Thoracic aorta (tissue), 2 donors: ENCODE measurements at places on chromosomes 2 and 18. TPM values are rescaled to one million over a fixed set of nuclear protein-coding genes. Genes with fewer than 3 reads are reported as not detected.

DNA sequence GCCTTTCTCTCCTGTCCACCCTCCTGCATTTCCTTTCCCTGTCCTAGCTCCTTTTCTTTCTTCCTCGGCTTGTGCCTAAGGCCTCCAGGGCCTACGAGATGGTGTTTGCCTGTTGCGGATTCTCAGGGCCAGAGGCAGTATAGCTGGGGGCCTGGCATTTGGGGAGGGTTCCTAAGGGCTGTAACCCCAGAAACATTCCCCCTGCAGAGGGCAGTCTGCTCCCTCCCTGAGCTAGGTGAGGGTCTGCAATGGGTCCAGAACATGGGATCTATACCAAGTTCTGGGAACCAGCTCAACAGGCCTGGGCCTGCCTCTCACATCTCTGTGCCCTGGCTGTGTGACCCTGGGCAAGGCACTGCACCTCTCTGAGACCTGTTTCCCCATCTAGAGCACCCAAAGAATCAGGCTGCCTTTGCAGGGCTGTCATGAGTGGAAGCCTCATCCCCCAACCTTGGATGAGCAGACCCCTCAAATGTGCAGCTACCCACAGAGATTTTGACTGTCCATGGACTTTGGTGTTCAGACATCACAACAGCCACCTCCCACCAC, 97.5 kb downstream of the GLI2 start:
- peaks cover 8% of the 10 kb centered on the region for H3K4me1 ChIP-seq
- H3K36me3 ChIP-seq, result no peaks in the 10 kb centered on the region
- DNase-seq, result no peak
- H3K4me3 ChIP-seq, result no peak overlapping the region
- H3K27me3 ChIP-seq, result no peaks in the 10 kb centered on the region

GRCh38 chr2:148167855-148168254, 147.0 kb downstream of the MBD5 start:
- H3K27ac ChIP-seq, result no peak overlapping the region
- no peaks in the 10 kb centered on the region for H3K27me3 ChIP-seq
- H3K4me3 ChIP-seq, result no peak overlapping the region
- no peaks in the 10 kb centered on the region for H3K36me3 ChIP-seq

DNA sequence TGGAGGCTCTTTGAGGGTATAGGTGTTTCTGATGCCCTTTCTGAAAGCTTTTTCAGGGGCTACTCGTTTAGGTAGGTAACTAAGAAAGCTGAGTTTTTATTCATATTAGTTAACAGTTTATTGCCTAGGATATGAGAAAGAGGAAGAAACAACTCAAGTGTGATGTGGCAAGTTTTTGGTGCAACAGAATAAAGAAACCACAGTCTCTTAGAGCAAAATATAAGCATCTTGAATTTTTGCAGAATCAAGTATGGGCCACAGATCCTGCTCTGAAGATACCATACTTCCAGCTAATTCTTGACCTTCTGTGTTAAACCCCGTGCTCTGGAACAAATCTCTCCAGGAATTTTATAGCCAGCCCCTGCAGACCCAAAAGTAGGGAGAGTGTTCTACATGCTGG, 147.7 kb upstream of the SLC1A4 start:
- no peaks in the 10 kb centered on the region for H3K27me3 ChIP-seq
- no peak overlapping the region for H3K27ac ChIP-seq
- H3K36me3 ChIP-seq, result no peaks in the 10 kb centered on the region
- H3K4me1 ChIP-seq, result peaks cover 17% of the 10 kb centered on the region
- H3K4me3 ChIP-seq, result no peak overlapping the region

- no peak overlapping the region for H3K4me3 ChIP-seq
- no peaks in the 10 kb centered on the region for H3K4me1 ChIP-seq
- no peak for DNase-seq
- no peak overlapping the region for H3K27ac ChIP-seq
- peaks cover 10% of the 10 kb centered on the region for H3K36me3 ChIP-seq
- no peaks in the 10 kb centered on the region for H3K27me3 ChIP-seq
Measured at GRCh38 chr2:36507408-36507812, 90.6 kb downstream of the FEZ2 start.

DNA sequence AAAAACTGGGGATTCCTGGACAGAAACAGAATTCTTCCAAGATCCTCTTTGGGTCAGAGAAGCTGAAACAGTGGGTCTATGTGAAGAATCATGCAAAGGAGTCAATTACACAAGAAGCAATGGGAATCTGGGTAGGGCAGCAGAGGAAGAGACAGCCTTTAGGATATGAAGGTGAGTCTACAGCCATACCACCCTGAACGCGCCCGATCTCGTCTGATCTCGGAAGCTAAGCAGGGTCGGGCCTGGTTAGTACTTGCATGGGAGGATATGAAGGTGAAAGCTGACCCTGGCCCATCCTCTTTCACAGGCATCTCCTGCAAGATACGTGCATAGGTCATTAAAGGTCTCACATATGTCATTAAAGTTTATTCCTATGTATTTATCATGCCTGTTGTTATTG, 1080.9 kb upstream of the FANCL start:
- H3K27ac ChIP-seq, result no peak overlapping the region
- no peaks in the 10 kb centered on the region for H3K27me3 ChIP-seq
- H3K4me1 ChIP-seq, result no peaks in the 10 kb centered on the region
- DNase-seq, result no peak
- H3K4me3 ChIP-seq, result no peak overlapping the region

DNA sequence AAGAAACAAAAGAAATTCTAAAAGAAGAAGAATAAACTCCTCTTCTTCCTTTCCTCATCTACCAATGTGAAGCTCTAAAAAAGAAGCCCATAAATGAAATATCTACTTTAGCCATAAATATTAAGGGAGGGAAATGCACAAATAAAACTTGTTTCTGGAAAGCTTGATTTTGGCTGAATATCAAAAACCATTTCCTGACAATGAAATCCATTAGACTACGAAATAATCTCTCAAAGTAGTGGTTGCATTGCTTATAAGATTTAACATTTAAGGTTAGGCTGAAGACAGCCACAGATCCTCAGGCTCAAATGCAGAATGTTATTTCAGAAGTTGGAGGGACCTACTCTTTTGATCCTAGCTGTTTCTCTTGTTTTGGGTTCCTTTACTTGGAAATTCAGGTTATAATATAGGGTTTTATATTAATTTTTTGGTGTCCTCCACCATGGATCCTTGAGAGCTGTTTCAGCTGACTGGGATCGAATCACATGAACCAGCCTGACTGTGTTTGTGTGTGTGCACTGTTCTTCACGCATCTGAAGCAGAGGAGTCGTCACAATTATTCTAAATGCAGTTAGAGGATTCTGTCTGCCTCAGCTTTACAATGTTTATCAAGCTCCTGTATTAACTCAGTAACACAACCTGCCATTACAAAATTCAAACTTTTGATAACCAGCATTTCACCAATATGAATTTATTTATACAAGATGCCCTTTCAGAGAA, 474.8 kb downstream of the ARHGAP15 start:
- H3K27ac ChIP-seq, result no peak overlapping the region
- H3K4me1 ChIP-seq, result no peaks in the 10 kb centered on the region
- no peaks in the 10 kb centered on the region for H3K27me3 ChIP-seq
- no peaks in the 10 kb centered on the region for H3K36me3 ChIP-seq
- H3K4me3 ChIP-seq, result no peak overlapping the region

DNA sequence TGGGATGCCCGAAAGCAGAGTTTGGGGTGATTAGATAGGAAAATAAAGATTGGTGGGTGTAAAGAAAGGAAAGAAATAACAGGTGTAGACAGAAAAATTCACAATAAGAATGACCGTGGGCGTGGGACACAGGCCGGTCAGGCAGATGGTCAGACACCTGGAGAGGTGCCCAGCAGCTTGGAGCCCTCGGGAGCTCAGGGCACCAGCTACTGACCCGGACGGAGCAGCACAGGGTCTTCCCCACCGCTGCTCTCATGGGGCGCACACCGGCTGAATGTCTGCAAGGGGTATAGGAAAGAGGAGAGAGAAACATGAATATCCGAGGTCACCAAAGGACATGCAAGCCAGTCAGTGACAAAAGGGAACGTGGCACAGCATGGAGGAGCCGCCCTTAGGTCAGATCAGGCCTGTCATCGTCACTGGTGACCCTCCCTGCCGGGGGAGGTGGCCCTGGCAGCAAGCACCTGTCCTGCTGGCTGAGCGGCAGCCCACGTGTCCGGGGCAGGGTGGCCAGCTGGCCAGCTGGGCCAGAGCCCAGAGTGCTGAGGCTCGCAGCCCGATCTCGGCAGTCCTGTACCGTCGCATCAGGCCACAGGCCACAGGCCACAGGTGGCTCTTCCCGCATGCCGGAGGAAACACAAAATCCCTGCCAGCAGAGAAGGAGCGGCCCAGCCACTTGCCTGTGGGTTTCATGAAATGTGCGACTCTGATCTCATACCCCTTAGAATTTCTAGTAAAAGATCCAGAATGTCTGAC, 112.0 kb upstream of the NDUFV2 start:
- no peaks in the 10 kb centered on the region for H3K36me3 ChIP-seq
- DNase-seq, result no peak
- H3K4me1 ChIP-seq, result peaks cover 18% of the 10 kb centered on the region

- no peak overlapping the region for H3K27ac ChIP-seq
- no peaks in the 10 kb centered on the region for H3K4me1 ChIP-seq
- H3K36me3 ChIP-seq, result no peaks in the 10 kb centered on the region
- no peak for DNase-seq
- no peak overlapping the region for H3K4me3 ChIP-seq
Measured at GRCh38 chr18:12564378-12564777, 93.5 kb downstream of the SPIRE1 start.

DNA sequence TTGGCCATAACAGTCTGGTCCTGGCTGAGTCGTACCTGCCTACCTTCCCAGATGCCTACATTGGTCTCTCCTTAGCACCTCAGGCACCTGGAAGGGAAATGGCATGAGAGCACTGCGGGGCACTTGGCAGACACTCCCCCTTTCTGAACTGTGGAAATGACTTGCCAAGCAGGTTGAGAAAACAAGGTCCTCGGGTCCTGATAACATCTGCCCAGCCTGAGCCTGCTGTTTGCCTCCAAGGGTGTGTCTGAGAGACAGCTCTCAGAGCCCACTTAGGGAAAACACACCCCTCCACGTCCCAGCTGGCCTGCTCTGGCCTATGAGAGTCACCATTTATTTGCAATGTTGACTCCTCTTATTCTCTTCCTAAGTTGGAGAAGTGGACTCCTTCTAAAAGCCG, 10.5 kb downstream of the FAM110C start:
- no peaks in the 10 kb centered on the region for H3K27me3 ChIP-seq
- H3K4me1 ChIP-seq, result no peaks in the 10 kb centered on the region
- H3K27ac ChIP-seq, result no peak overlapping the region
- H3K4me3 ChIP-seq, result no peak overlapping the region
- no peak for DNase-seq

GRCh38 chr2:13091861-13092378, 375.2 kb downstream of the TRIB2 start:
- no peak overlapping the region for H3K4me3 ChIP-seq
- H3K27ac ChIP-seq, result no peak overlapping the region
- H3K4me1 ChIP-seq, result no peaks in the 10 kb centered on the region
- no peak for DNase-seq

- no peaks in the 10 kb centered on the region for H3K4me1 ChIP-seq
- no peaks in the 10 kb centered on the region for H3K27me3 ChIP-seq
- no peak overlapping the region for H3K27ac ChIP-seq
- H3K4me3 ChIP-seq, result no peak overlapping the region
Measured at GRCh38 chr2:46246790-46247189, 50.4 kb upstream of the EPAS1 start.

DNA sequence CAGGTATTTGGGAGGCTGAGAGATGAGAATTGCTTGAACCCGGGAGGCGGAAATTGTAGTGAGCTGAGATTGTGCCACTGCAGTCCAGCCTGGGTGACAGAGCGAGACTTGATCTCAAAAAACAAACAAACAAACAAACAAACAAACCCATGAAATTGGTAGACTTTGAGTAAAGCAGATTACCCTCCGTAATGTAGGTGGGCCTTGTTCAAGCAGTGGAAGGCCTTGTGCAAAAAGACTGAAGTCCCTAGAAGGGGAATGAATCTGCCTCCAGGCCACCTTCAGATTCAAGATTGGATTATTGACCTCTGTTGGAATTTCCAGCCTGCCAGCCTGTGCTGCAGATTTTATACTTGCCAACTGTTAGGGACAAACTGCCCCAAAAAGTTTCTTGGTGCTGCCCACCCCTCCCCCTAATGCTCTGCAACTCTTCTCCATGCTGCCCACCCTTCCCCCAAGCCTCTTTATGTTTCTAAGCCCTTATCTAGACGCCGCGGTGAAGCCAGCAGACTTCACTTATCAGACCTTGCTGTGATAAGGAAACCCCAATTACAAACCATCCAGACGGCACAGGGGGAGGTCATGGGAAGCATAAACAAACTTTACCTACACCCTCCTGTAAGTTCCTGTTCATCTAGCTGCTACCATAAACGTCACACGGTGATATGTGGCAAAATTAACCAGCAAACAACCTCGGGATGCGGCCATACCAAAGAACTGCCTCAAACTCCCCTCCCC, 17.0 kb downstream of the CYP27A1 start:
- H3K27me3 ChIP-seq, result no peaks in the 10 kb centered on the region
- DNase-seq, result no peak
- H3K4me1 ChIP-seq, result peaks cover 14% of the 10 kb centered on the region

GRCh38 chr18:10977042-10977441, 172.3 kb downstream of the PIEZO2 start:
- no peaks in the 10 kb centered on the region for H3K4me1 ChIP-seq
- no peak for DNase-seq
- H3K36me3 ChIP-seq, result no peaks in the 10 kb centered on the region
- H3K4me3 ChIP-seq, result no peak overlapping the region
- H3K27ac ChIP-seq, result no peak overlapping the region

DNA sequence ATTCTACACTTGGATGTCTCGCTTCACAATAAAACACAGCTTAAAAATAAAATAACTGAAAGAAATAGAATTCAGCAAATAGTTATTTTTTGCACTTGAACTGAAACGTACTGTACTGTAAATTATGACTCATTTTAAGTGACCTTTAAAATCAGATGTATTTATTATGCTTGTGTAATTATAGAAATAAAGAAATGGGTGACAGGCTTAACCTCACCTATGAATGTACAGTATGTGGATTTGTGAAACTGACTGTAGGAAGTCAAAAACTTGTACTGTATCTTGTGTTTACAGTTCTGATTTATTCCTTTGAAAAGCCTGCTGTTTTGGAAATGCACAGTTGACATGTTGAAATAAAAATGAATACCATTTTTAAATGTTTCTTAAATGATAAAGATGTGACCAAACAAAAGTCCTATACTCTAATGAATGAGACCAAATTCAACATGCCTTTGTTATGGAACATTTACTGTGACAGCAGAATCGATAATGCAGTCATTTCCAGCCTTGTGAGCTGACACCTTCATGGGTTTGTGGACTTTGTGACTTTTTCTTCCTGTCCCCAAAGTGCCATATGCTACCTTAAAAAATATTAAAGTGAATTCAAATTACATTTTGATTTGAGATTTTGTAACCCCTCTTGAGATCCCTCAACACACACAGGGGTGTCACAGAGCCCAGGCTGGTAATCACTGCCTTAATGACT, 32.7 kb downstream of the NEMP2 start:
- no peaks in the 10 kb centered on the region for H3K4me1 ChIP-seq
- DNase-seq, result no peak

- H3K4me1 ChIP-seq, result peaks cover 7% of the 10 kb centered on the region
- H3K27ac ChIP-seq, result no peak overlapping the region
- no peak for DNase-seq
- H3K36me3 ChIP-seq, result no peaks in the 10 kb centered on the region
- H3K4me3 ChIP-seq, result no peak overlapping the region
- no peaks in the 10 kb centered on the region for H3K27me3 ChIP-seq
Measured at GRCh38 chr2:85913884-85914881, 25.4 kb upstream of the ST3GAL5 start.

GRCh38 chr2:224689539-224689938, 26.6 kb downstream of the CCDC195 start:
- H3K27ac ChIP-seq, result no peak overlapping the region
- no peak for DNase-seq
- H3K36me3 ChIP-seq, result no peaks in the 10 kb centered on the region
- no peaks in the 10 kb centered on the region for H3K4me1 ChIP-seq

The REEP1 gene
- total RNA-seq, result 20.9 TPM

The WDR75 gene
- total RNA-seq, result 34.8 TPM

The ABCG5 gene
- not detected for total RNA-seq

The SLC14A1 gene
- total RNA-seq, result 86.2 TPM

The IGFBP5 gene
- total RNA-seq, result 482 TPM
